ENCODE measurements at places on chromosomes 6 and 20.

- no peak for DNase-seq
Measured at GRCh38 chr6:13384966-13385365, 56.6 kb upstream of the TBC1D7 start.

GRCh38 chr6:117451671-117452070, 25.9 kb upstream of the ROS1 start:
- no peak for DNase-seq

DNA sequence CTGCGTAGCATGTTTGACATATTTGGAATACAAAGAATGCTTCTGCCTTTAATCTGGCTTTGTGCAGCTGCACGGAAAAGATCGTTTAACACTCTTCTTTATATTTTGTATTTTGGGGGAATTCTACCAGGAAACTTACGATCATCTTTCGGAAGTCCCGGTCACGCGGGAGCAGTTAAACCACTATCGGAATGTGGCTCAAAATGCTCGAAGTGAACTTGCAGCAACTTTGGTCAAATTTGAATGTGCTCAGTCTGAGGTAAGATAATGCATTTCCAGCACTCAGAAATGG, 42.3 kb downstream of the CCDC170 start:
- DNase-seq, result no peak

GRCh38 chr6:34987506-34987905, 98.5 kb downstream of the ANKS1A start:
- no peak for DNase-seq

GRCh38 chr6:143743301-143744166, 65.8 kb downstream of the PHACTR2 start:
- DNase-seq, result no peak

GRCh38 chr6:130822736-130823135, 4.5 kb upstream of the SMLR1 start:
- no peak for DNase-seq

DNA sequence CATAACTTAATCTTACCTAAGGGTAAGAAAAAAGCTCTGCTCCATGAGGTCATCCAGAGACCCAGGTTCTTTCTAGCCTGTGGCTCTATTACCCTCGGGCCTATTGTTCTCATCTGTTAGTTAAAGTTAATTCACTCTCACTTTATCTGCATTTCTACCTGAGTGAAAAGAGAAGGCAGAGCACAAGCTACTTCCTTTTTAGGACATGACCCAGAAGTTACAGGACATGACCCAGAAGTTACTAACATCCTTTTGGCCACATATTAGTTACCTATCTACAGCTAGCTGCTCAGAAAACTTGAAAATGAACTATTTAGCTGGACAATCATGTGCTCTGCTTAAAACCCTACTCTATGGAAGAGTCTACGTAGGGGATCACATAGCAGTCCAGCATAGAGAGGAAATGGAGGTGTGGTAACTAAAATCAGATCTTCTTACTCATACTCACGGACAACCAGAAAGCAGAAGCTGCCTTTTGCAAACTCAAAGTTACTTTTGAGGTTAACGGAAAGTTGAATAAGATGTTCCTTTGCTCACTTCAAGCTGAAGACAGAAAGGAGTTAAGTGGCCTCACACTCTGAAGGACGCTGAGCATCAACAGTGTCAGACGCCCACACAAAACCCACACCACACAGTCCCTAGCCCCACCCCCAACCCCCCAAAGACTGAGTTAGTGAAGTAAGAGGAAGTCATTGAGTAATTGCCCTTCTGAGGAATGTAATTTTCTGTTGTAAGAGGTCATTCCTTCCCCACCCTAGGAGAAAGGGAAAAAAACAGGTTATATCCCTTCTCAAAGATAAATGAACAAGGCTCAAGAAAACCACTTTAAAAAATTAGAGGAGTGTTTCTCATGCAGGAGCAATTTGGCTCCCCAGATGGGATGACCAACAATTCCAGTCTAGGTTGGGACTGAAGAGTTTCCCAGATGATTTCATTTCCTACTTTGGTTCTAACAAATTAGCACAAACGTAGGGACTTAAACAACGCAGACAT, 45.9 kb upstream of the TAB2 start:
- DNase-seq, result peak; percentile 50

DNA sequence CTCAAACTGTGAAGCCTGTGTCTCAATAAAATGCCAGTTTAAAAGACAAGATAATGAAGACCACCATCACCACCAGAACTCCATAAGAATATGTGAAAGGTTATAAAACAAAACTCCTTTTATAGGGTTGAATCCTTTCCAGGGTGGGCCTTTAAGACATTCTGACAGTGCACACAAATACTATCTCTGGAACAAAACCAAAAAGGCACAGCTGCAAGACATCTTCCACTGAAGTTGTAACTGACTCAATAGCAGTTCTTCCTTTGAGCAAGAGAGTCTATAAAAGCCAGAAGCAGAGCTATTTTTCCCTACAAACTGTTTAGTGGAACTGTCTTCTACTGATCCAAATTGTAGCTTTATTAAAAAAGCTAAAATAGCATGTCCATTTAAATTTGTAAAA, 81.6 kb downstream of the EPB41L2 start:
- no peak for DNase-seq

DNA sequence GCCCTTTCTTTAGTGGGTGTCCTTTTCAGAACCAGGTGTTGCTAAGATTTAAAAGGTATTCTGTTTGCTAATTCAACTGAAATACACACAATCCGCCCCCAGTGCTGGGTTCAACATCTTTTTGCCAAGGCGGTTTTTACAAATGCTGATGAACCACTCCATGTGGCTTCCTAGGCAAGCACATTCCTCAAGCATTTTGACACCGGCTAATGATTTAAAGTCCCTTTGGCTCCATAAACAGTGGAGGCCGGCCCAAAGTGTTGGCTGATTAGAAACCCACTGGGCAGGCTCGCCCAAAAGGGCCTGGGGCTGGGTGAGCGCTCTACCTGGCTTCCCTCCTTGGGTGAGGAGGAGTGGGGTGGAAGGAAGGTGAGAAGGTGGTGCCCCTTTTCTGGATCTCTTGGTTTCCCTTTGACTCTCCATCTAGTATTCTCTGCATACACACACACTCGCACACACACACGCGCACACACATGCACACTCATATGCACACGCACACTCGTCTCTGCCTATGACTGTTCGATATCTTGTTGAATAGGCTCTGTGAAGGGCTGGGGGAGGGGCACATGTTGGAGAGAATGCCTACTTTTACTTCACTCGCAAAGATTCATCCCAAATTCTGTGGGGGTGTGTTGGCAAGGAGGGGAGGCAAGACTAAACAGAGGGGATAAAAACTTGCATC, 66.7 kb upstream of the ARMC2 start:
- DNase-seq, result no peak
